ENCODE measurements at places on chromosomes 12 and 14.

- no peak for DNase-seq
Measured at GRCh38 chr12:71900091-71900490, 38.6 kb upstream of the TPH2 start.

DNA sequence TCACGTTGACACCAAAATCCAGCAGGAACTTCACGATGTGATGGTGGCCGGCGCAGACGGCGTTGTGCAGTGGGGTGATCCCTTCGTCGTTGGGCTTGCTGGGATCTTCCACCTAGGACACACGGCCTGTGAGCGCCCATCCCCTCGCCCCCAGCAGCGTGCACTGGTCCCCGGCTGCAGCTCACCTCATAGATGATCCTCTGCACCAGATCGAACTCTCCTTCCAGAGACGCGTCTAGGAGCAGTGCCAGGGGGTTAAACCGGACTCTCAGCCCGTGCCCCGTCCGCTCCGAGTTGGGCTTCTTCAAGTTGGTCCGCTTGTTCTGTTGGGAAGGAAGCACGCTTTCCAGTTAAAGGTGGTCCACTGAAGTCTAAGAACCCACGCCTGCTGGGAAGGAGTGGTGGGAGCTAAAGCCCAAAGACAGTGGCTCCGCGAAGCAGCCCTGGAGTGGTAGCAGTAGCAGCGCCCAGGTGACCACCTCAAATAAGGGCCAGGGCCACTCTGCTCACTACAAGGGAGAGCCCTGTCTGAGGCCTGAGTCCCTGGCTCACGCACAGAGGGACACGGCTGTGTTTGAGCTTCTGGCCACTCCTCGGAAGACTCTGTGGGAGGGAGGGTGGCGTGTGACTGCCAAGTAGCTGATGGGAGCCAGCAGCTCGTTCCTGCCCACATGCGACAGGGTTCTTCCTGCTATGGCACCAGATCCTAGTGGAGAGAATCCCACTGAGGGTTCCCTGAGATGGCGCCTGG, 23.3 kb downstream of the ZFYVE21 start:
- no peak for DNase-seq

- DNase-seq: no peak
Measured at GRCh38 chr12:32688786-32689185, 9.7 kb downstream of the DNM1L start.

GRCh38 chr12:72057330-72057914, 118.8 kb downstream of the TPH2 start:
- DNase-seq: no peak

GRCh38 chr12:55652352-55652751, 15.7 kb downstream of the OR10P1 start:
- no peak for DNase-seq

- DNase-seq: no peak
Measured at GRCh38 chr12:29556363-29556762, 58.9 kb upstream of the OVCH1 start.

DNA sequence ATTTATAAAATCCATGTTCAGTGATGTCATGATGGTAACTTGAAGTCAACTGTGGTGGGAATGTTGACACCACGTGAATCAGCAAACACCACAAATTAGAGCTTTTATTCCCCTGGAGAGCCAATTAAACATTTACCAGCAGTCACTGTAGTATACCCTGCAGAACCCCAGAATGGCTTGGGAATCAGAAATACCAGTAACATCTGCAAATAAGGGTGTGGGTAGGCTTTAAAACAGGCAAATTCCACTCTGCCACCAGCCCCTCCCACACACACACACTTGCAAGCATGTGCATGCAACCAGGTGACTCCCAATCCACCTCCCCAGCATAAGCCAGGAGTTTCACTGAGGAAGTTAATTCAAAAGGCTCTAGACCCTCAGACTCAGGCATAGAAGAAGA, 63.6 kb upstream of the TMEM263 start:
- no peak for DNase-seq

GRCh38 chr14:52015411-52016030, 26.2 kb downstream of the RTRAF start:
- peak; percentile 17 for DNase-seq

DNA sequence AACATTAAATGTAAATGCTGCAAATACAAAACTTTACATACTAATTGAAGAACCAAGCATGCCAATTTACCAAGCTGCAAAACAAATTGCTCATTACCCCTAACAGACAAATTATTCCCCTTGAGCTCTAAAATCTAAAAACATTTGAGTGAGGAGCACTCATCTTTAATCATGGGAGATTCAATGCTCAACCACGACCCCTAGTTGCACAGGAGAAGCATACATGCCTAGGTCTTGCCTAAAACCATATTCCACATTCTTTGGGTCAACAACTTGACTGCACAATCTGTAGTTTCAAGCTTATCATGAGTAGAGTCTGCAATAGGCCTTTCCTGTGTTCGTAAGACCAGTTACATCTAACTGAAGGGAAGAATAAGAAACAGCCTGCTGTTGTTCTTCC, 69.7 kb downstream of the MGAT4C start:
- DNase-seq: no peak

DNA sequence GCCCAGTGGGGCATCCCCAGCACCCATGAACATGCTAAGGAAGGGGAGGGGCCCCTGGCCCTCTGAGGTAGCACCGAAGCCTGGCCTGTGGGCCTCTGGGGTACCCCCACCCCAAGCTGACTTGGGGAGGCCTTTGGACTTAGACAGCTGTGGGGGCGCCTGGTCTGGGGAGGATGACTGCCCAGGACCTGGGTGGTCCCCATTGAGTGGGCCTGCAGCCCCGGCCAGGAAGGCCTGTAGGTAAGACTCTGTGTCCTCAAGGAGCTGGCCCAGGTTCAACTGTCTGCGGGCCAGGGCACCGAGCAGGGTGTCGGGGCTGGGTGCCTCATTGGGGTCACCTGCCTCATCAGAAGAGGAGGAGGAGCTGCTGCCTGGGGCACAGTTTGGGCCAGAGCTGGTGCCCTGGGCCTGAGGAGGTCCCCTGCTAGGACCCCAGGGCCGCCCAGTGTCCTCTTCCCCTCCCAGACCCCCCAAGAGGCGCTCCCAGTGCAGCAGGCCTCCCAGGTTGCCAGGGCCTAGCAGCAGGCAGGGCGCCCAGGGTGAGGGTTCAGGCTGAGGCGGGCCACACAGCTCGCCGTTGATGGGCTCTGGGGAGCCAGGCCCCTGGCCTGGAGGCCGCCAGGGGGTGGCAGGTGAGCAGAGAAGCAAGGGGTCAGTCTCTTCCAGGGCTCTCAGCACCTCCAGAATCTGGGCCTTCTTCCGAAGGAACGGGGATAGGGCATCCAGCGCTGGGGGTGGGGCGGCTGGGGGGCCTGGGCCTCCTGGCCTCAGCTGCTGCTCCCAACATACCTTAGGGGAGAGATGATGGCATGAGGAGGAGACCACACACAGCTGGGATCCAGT, 31.4 kb downstream of the NCKAP5L start:
- DNase-seq: no peak

- no peak for DNase-seq
Measured at GRCh38 chr14:39320318-39320717, 86.6 kb downstream of the MIA2 start.

DNA sequence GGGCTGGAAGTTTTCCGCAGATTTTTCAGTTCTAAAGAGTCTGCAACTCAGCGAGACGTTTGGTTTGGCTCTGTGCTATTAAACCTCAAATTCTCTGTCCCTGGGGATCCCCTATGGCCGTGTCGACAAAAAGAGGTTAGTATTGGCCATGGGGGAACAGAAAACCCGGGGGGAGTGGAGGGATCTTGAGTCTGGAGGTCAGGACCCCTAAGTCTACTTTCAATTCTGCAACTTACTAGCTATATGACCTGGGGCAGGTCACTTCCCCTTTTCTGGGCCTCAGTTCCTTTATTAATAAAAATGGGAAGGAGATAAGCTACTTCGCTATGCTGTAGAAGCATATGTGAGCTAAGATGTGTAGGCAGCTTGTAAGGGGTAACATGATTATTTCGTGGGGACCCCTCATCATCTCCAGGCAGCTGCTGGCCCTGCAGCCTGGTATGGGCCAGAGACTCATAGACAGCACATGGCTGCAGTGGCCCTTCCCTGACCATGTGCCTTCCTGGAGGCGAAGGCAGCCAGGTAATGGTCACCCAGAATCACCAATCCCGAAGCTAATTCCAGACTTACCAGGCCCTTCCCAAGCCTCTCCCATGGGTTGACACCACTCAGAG, 8.6 kb downstream of the ASB2 start:
- no peak for DNase-seq

DNA sequence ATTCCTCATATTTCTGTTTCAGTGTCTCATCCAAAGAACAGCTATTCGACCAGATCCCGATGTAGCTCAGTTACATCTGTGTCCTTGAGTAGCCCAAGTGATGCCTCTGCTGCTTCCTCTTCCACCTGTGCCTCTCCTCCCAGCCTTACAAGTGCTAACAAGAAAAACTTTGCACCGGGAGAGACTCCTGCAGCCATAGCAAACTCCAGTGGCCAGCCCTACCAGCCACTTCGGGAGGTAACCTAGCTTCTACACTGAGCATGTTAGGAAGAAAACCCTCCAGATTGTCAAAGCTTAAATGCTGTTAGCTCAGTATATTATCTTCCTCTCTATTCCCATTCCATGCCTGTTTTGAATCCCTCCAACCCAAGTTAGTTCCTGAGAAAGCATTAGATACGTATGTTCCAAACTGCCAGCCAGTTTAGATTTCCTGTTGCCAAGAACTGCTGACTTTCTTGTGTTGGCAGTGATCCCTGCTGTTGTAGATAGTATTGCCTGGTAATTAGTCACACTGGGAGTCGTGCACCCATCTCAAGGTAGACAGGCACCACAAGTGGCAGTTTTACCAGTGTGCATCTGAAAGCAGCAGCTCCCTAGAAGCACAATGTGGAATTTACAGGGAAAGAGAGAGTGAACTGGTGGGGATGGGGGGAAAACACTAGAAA, 14.0 kb upstream of the KCNH3 start:
- DNase-seq: no peak

- peak; percentile 92 for DNase-seq
Measured at GRCh38 chr14:96084796-96085195, 45.6 kb downstream of the C14orf132 start.

DNA sequence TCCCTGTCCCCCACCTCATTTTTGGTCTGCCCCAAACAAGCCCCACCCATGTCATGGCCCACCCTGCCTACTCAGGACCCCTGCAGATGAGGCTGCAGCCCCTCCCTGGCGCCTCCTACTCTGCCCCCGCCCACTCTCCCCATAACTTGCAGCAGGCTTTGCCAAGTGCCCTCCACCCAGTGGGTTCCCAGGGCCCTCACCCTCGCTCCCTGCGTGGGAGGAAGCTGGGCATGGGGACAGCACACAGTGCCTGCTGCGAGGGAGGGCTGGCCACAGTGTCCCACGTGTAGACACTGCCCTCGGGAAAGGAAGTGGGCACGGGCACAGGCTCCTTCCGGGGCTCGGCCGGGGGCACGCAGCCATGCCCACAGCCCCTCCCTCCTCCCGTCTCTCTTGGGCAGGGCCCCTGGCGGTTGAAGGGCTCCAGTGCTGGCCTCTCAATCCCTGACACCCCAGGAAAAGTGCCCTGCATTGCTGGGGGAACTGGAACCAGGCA, 9.4 kb downstream of the AKT1 start:
- DNase-seq: no peak

DNA sequence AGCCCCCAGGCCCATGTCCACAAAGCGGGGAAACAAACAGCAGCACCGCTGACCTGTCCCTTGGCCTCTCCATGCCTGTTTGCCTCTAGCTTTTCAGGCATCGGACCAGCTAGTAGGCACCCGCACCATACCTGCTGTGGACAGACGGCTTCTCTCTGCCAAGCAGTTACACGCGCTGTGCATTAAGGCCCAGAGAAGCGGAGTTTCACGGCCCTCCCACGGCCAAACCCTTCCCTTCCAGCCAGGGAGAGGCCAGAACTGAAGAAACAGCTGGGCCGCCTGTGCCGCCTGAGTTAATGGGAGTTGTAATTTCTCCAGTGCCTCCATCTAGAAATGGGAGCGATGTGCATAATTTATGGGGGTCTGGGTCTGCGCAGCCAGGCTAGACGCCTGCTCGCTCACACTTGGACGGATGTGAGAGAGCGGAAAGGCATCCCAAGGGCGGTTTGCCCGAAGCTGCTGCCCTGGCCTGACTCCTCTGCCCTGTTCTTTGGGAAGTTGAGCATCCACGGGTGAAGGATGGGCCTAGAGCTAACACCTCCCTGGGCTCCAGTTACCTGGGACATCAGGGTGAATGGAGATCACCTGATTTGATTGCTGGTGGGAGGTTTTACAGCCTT, 89.7 kb upstream of the BCL11B start:
- no peak for DNase-seq

GRCh38 chr14:28764257-28765160, 2.1 kb upstream of the FOXG1 start:
- DNase-seq: peak; percentile 43

GRCh38 chr14:92696366-92696765, 52.1 kb downstream of the LGMN start:
- no peak for DNase-seq

DNA sequence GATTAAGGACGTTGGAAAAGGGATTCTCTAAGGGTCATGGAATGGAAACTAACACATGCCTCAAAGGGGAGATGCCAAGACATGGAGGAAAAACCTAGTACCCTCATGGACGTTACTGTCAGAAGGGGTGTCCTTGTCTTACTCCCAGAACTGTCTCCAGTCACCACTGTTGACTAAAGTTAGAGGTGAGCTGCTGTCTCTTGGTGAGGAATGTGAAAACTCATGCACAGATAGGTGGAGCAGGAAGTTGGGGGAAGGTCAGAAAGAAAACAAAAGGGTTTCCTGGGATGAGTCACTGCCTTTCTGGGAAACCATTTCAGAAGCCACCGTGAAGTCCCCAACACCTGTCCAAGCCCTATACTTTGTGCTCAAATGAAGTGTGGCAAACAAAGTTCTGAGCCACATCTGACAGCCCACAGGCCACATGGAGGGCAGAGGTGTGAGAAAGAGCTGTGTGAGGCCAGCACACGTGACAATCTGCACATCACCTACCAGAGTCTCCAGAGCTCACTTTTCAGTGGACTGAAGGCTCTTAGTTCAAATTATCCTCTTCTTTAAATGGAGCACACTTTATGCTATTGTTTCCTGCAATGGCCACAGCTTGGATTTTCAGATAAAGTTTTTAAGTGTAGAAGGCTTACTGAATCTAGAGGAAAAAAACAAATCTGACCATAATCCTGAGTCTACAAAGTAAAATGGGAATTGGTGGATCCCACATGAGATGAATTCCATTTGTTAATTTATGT, 92.9 kb upstream of the EGLN3 start:
- peak; percentile 25 for DNase-seq

DNA sequence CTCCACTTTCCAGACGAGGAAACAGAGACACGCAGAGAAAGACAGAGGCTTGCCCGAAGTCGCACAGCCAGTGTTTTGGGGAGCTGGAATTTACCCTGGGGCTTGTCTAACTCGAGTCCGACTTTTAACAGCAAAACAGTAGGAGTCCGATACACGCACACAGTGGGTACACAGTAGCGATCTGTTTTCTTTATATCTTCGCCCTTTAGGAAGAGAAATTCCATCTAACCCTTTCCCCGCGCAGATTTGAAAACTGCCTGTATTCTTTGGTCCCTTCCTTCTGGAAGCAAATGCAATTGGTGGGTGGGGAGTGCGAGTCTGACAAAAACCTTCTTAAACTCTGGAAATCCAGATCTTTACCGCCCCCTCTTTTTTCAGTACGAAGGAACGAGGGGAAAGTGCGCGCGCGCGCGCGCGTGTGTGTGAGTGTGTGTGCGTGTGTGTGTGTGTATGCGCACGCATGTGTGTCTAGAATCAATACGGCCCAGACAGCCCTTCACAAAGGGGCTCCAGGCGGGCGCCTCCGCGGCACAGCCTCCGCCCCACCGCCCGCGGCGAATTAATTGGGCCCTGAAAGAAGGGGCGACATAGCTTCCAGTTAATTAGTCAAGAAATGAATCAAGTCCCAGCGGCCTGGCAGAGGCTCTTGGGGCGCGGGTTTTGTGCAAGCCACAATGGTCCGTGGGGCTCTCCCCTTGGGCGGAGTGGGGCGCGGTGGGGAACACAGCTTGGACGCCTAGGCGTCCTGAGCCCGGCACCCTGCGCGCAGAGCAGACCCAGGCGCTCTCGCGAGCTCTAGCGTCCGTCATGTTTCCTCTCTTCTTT, 14.0 kb upstream of the TBX3 start:
- DNase-seq: no peak

Data from SHP77 treated with DMSO at 0.1 percent for 48 hours (cell line).